Activated naive CD4-positive, alpha-beta T cell (primary cell): ENCODE measurements at places on chromosomes 7 and 10.

DNA sequence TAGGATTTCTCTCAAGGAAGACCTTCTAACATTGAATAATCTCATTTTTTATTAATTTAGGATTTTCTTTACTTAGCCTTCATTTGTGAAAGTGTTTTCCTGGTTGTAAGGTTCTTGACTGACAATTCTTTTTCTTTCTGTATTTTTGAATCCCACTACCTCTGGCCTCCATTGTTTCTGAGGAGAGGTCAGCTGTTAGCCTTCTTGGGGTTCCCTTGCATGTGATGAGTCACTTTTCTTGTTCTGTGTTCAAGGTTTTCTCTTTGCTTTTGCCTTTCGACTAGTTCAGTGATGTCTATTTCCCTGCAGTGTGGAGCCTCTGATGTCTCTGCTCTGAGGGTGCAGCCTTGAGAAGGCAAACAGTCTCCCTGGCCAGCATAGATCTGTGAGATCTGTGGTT lies 304.1 kb upstream of the ZNF32 start:
- no peak for DNase-seq

- no peak for DNase-seq
These were observed 517.0 kb downstream of the INHBA start for GRCh38 chr7:41185851-41186250.

GRCh38 chr7:88121335-88121734 lies 98.5 kb downstream of the SRI start:
- no peak for DNase-seq

- DNase-seq: no peak
These were observed 33.0 kb downstream of the TMEM106B start for GRCh38 chr7:12244129-12244528.

DNA sequence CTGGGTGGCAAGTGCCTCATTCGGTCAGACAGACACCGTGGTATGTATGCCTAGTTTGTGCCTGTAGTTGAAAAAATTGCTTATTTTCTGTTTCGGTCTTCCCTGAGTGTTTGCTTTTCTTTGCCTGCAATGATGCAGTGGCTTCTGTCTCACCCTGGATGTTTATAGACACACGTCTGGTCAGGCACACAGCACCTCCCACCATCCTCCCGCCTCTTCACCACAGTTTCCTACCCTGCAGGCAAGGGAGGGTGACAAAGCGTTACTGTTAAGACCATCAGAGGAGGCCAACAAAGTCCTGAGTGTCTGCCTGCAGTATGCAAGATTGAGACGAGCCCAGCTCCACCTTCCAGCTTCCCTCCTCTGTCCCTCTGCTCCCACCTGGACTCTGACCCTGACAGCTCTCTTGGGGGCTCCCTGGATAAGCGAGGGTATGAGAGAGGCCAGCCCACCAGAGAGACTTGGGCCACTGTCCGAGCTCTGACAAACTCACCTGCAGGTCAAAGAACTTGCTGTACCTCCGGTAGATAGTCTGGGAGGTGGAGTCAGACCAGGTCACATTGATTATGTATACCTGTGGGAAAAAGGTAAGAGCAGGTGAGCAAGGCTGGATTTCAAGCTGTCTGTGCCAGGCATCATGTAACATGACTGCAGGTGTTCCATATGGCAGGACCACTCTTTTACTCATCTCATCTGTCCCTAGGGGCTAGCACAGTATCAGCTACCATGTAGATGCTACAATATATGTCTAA lies 54.4 kb downstream of the SH3PXD2A start:
- DNase-seq: no peak

DNA sequence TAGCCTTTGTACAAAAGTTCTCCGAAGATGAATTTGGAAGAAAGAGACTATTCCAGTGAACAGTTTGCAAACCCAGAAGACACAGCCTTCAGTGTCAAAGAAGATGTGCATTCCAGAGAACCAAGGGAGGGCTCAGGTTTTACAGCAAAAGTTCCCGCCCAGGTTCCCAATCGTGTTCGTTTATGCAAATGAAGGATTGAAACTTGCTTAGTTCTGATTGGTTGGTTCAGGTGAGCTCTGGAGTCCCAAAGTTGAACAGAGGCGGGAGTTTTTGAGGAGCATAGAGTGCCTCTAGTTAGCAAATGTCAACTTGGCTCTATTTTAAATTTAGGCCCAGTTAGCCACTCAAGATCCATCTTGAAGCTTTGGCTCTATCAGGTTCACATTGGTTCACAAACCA lies 51.3 kb downstream of the TMEM270 start:
- DNase-seq: no peak

DNA sequence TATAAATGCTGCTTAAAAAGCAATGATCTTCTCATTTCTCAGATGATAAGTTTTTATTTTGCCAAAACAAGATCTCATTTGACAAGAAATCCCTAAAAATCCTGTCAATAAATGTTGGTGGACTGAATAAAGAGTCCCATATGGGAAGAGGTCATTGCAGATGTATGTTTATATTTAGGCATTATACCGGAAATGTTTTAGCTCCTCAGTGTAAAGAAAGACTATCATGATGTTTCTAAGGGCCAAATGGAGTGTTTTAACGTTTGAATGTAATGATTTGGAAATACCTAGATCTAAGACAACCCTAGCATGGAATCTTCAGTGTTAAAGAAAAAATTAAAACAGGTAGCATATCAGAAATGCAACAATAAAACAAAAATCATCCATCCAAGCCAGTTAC lies 457.8 kb upstream of the NFE2L3 start:
- no peak for DNase-seq

DNA sequence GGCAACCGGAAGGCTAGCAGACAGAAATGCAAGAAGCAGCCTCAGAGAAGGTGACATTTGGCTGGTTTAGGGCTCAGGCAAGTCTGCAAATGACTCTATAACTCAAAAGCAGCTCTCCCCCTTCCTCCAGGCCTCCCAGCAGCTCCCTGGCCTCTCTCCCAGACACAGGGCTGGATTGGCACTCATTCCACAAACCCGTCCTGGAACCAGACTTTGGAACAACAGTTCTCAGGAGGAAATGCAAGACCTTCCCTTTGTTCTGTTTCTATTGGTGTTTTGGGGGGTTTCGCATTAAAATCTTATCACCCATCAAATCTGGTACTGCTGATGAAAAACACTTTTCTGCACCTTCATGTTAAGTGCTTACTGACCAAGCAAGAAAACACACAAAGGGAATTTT lies 40.3 kb upstream of the EFCAB10 start:
- no peak for DNase-seq

GRCh38 chr10:103917302-103918052 lies 507 bp downstream of the STN1 start:
- DNase-seq: no peak

DNA sequence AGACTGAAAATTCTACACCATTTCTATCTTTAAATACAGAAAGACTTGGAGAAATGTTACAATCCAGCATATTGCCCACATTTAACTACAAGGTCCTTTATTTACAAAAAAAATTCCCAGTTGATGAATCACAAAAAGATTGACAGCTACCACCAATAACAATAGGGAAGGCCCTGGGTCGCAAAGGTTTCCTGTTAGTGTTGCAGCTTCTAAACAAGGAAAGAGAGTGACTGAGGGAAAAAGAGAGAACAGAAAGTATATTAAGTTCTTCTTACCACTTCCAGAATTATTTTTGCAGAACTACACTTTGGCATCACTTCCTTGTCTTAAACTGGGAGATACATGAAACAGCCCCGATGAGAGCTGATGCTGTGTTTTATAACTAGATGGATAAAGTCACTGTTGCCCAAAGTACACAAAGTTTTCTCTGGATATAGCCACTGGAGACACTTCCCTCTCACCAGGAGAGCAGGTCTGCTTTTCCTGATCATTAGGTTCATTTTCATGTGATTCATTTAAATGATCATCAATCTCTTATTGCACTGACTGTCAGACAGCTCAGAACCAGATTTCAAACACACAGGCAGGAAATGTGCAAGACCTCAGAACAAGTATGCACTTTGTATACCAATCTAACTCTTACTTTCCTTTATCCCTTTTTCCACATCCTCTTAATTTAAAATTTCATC lies 57.0 kb downstream of the SHTN1 start:
- no peak for DNase-seq

GRCh38 chr7:113915956-113916355 lies 2.9 kb downstream of the PPP1R3A start:
- DNase-seq: no peak

DNA sequence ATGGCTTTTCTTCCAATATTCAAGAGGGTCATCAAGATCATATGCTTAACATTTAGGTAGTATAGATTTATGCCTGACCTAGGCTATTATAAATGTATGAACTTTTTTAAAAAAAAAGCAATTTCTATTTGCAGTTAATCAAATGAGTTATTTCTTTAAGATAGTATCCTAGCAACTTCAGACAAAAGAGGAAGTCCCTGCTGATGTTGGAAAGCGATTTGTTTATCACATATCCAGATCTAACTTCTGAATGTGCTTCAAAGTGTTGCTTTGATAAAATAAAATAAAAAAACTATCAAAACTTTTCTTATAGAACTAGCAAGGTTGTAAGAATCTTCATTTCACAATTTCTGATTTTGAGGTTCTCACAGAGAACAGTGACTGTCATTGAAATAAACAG lies 401.9 kb upstream of the PHF14 start:
- DNase-seq: no peak

GRCh38 chr10:80108576-80109239 lies 23.8 kb upstream of the PLAC9 start:
- no peak for DNase-seq

- DNase-seq: no peak
These were observed 147.7 kb upstream of the BMPER start for GRCh38 chr7:33757563-33758165.

DNA sequence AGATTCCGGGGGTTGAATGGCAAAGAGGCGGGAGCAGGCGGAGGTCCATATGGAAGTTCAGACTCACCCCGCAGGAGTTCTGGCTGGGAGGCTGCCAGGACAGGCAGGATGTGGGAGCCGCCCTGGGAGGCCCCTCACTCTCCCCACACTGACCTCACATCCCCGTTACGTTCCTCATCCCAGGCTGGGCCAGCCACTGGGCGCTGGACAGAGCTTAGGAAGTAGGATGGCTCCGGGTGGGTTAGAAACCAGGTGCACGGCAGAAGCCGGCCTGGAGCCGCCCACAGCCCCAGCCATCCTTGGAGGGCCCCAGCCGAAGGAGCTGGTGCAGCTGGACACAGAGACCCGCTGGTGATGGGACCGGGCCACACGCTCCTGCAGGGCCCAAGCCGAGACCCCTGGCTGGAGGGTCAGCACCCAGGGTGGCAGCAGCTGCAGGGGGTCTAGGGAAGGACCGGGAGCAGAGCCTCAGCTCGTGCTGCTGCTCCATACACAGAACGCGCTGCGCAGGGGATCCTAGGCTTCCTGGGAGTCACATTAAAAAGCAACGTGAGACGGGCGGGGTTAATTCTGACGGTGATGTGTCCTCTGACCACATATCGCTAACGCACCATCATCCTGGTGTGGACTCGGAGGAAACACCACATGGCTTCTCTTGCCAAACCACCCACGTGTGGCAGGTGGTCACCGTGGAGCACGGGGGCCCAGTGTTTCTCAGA lies 98.6 kb upstream of the DIP2C start:
- no peak for DNase-seq

- DNase-seq: no peak
These were observed 1.1 kb downstream of the STN1 start for GRCh38 chr10:103916876-103917275.

DNA sequence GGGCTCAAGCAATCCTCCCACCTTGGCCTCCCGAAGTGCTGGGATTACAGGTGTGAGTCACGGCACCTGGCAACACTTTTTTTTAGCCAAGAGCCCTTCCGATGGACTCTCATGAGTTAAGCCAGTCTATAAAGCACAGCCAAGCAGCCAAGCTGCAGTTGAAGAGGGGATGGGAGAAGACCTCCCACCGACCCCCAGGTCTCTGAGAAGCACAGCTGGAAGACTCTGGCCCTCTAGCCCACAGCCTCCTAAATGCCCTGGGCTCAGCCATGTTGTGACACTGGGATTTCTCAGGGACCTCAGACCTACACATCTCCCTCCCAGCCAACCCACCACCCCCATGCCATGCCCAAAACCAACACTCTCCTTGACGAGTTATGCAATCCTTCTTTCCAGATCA lies 31.1 kb downstream of the CALML3 start:
- no peak for DNase-seq

DNA sequence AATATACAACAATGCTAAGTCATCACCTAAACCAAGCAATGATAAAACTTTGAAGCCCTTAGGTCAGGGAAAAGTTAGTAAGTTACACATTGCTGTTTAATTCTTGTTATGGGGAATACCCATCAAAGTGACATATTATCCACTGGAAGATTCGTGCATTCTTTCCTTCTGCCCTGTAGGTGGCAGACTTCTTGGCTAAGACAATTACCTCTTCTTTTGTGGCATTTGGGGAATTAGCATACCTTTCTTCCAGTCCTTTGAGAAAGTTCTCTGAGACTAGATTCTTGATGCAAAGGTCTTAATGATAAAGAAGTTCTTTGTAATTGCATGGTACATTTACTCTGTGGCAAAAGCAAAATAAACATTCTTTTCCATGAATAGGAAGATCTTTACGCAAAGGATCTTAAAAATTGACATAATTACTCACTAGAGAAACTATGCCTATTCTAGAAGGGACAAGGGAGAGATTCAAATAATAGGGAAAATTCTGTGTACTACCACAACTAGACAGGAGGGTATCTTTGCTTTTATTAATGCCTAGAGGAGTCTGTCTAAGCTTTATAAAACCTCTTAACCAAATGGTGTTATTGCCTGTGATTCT lies 395.9 kb downstream of the GRM8 start:
- no peak for DNase-seq

DNA sequence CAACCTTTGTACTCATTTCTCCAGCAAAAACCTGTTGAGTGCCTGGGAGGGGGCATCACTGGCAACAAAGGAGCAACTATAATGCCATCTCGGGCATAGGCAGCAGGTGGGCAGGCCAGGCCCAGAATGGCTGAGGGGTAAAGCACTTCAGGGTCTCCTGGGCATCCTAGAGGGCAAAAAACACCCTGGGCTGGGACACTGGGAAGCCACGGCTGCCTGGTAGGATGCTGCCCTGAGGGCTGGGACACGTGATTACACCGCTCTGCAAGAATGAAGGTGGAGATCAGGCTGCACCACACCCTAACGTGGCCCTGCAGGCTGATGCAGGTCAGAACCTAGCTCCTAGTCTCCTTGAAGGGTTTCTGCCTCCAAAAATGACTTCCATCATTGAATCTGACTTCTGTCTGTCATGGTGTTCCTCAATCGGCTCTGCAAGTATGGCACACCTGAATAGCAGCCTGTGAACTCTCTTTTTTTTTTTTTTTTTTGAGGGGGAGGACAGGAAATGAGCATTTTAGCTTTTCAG lies 4.5 kb upstream of the TRAPPC14 start:
- DNase-seq: no peak
